GM04503 (cell line): ENCODE measurements at places on chromosomes 11 and 22.

GRCh38 chr11:74466916-74467885 is at the start of gene KCNE3:
Gene KCNE3, minus strand, starts transcription at chr11:74467549. Its CDS starts 9,986 bp downstream, at chr11:74457563.
- no peak for DNase-seq

- no peak for DNase-seq
Observed at GRCh38 chr11:102368472-102368871, 21.5 kb downstream of the BIRC2 start.

GRCh38 chr11:33402066-33402465 is 144.9 kb downstream of the HIPK3 start:
- DNase-seq: no peak

DNA sequence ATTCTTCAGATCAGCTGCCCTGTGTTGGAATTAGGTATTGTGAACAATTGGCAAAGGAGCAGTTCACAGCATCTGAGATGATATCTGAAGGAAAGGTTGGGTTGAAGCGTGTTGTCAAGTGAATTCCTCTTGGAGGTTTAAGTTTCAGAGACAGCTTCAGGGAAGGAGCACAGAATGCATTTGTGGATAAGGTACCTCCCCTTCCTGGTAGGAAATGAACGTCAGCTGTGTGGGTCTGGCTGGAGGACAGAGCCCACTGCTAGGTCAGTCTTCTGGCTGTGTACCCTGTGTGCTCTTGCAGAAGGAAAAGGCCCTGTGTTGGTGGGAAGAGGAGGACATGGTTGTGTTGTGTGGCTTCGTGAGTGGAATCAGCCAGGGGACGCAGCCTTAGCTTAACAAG is 88.1 kb upstream of the GAL start:
- no peak for DNase-seq

- no peak for DNase-seq
Observed at GRCh38 chr11:117720061-117720511, 76.9 kb downstream of the DSCAML1 start.

GRCh38 chr11:33263549-33263948 is 6.4 kb downstream of the HIPK3 start:
- DNase-seq: no peak

GRCh38 chr11:120564573-120565311 is 53.2 kb downstream of the GRIK4 start:
- no peak for DNase-seq

DNA sequence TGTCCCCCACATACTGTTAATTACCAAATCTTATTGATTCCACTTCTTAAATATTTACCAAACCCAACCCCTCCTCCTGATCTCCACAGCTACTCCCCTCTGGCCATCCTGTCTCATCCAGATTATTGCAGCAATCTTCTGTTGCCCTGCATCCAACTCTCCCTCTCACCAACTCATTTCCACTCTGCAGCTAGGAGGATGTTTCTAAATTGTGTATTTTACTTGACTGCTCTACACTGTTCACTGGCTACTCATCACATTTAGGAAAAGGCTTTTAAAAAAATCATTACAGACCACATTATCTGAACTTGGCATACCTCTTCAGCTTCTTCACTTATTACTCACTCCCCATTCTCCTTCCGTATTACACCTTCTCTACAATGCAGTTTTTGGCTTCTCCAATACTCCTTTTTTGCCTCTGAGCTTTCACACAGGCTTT is 117.9 kb downstream of the ATG16L2 start:
- peak; percentile 32 for DNase-seq

DNA sequence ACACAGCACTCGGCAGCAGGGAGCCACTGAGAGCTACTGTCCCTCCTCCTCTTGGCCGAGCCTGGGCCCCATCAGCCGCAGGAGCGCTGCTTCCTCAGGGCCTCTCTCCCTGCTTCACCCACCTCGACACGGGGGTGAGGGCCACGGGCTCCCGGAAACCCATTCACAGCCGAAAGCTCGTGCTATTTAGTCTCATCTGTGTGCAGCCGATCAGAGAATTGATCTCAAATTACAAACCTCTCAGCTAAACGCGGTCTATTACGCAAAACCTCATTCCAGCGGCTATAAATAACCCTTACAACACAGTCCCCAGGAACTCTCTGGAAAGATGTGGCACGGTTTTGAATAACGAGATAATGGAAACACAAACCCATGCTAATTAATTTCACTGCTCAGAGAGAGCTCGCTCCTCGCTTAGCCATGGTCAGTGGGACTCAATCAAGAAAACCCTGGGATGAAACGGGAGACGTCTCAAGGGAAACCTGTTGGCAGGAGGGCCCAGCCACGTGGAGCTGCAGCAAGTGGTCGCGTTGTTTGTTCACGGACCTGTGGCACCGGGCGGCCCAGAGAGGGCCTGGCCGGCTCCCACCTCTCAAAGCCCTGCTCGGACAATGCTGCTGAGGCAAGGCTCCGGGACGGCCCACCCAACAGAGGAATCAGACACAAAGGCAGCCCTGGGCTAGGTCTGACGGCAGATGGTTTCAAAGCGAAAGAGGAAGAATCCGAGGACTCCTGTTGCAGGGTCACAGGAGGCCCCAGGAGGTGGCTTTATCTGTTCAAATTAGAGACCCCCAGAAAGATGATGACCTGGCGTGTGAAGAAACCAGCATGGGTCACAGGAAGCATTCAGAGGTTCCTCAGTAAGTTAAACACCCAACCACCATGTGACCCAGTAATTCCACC is 210.5 kb downstream of the CTTN start:
- no peak for DNase-seq

- DNase-seq: no peak
Observed at GRCh38 chr11:103317118-103317517, 207.9 kb downstream of the DYNC2H1 start.
